Stimulated activated CD4-positive, alpha-beta T cell treated with anti-CD3 and anti-CD28 coated beads, Interleukin-12 subunit alpha, Interleukin-12 subunit beta, amount 100 ng/mL, for 24 hours (primary cell): ENCODE measurements at places on chromosomes 11 and 22.

- DNase-seq: no peak
Measured at GRCh38 chr11:62077132-62077531, 46.7 kb upstream of the INCENP start.

DNA sequence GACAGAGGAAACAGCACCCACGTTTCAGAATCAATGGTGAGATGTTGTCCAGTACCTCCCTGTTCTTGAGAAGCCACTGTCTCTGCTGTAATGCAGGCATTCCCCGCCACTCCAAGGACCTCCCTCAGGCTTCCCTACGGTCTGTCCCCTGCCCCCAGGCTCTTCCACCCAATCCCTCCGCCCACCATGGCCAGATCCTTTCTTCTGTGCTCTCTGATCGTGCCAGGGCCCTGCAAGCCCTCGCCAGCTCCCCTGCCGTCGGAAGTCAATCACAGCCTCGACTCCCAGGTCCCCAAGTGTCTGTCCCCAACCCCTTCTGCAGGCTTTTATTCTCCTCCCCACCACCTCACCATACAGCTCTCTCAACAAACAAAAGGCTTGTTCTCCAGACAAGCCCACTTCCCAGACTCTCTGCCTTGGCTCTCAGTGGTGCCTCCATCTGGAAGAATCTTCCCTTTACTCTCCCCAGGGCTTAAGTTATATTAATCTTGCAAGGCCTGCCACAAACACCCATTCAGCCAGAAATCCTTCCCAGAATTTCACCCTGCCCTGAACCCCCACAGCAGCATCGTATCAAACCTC, 13.7 kb downstream of the SCN4B start:
- DNase-seq: no peak

- no peak for DNase-seq
Measured at GRCh38 chr11:11813288-11813962, 28.3 kb upstream of the USP47 start.

DNA sequence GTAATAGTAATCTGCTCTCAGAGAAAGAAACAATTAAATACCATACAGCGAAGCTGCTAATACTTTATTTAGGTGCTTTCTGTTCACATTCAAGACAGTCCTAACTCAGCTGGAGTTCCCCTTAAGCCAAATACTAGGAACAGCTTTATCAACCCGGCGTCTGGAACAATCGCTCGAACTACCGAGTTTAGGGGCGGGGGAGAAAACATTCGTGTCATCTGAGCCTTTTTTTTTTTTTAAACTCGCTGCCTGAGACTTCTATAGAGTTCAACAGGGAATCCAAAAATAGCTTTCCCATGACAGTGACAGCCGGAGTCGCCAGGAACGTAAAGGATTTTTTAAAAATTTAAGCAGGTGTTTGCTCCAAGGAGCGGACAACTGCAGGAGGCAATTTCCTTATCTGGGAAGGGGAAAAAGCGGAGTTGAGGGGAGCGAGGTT, 852 bp downstream of the TRAF6 start:
- DNase-seq: no peak

- DNase-seq: no peak
Measured at GRCh38 chr11:70502677-70503467, 104.5 kb downstream of the CTTN start.

DNA sequence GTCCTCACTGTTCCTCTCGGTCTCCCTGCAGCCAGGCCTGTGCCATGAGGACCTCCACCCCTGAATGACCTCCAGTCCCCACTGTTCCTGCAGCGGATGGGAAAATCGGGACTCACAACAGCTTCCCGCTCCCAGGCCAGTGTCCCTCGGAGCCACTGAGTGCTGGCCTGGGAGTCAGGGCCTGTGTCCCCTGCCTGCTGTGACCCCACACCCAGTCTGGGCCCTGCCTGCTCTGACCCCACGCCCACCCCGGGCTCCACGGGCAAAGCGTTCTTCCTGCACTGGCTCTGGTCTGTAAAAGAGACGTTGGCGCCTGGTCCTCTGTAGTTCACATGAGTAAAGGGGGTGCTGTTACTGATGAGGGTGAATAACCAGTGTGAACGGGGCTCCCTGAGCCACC, 73.0 kb upstream of the SHISAL1 start:
- no peak for DNase-seq

DNA sequence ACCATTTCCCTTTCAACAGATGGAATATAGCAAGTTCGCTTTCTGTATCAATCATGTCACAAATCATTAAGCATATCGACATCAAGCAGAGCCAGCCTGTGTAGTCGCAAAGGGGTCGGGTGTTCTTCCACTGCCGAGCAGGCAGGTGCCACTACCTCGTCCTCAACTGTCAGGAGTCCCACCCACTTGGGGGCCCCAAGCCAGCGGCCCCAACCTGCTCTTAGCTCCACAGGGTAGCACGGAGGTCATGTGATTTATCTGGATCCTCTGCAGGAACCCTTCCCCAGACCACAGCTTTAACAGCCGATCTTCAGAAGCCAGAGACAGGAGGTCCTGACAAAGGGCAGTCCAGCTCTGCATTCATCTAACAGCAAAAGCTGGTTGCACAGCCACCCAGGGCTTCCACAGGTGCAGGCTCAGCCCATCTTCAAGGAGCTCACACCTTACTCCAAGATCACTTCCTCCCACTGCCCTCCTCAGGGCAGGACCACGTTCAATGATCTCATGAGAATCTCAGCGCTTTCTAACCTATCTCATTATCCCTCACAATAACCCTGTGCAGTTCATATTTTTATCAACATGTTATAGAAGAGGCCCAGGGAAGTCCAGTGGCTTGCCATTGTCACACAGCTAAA, 110.2 kb downstream of the TRIM29 start:
- no peak for DNase-seq

DNA sequence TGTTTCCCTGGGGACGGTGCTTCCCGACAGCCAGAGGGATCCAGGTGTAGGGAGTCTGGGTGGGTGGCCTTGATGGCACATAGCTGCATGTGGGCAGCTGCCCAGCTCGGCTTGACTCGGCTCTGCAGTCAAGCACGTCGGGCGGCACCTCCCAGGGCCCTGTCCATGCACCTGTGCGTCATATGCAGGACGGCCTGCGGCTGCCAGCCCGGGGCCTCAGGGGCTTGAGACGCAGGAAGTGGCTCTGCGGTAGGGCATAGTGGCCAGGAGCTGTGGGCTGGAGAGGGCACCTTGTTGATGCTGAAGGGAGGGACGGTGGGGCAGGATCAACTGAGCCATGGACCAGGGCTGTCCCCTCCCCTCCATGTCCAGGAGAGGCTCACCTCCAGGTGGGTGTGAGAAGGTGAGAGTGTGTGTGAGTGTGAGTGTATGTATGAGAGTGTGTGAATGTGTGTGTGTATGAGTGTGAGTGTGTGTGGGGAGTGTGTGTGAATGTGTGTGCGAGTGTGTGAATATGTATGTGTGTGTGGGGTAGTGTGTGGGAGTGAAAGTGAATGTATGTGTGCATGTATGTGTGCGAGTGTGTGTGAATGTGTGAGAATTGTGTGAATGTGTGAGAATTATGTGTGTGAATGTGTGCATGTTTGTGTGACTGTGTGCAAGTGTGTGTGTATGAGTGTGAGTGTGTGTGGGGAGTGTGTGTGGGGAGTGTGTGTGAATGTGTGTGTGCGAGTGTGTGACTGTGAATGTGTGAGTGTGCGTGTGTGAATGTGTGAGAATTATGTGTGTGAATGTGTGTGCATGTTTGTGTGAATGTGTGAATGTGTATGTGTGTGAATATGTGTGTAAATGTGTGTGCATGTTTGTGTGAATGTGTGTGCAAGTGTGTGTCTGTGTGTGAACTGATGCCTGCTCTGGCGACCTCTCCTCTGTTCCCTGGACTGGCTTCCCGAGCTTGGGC, 5.7 kb upstream of the SUN2 start:
- no peak for DNase-seq

DNA sequence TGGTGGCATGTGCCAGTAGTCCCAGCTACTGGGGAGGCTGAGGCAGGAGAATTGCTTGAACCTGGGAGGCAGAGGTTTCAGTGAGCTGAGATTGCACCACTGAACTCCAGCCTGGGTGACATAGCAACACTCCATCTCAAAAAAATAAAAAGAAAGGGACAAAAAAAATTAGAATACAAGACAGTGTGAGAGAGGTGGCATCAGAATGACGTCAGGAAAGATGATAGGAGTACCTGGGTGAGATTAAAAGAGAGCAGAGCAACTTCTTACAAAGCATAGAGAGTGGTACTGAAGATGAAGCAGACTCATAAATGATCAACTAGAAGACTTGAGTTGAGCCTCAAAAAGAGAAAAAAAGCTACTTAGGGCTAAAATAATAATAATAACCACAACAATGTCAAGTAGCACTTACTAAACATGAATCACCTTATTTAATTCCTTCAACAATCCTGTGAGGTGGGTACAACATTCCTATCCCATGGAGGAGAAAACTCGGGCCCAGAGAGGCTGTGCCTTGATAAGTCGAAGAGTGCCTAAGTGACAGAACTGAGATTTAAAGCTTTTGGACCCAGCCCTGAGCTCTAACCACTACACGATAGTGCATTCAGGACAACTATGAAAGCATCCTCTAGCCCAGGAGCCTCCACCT, 5.2 kb upstream of the SLN start:
- no peak for DNase-seq

- no peak for DNase-seq
Measured at GRCh38 chr22:46857142-46857884, 94.9 kb downstream of the TBC1D22A start.

- DNase-seq: no peak
Measured at GRCh38 chr11:72686639-72687220, 12.5 kb upstream of the PDE2A start.

DNA sequence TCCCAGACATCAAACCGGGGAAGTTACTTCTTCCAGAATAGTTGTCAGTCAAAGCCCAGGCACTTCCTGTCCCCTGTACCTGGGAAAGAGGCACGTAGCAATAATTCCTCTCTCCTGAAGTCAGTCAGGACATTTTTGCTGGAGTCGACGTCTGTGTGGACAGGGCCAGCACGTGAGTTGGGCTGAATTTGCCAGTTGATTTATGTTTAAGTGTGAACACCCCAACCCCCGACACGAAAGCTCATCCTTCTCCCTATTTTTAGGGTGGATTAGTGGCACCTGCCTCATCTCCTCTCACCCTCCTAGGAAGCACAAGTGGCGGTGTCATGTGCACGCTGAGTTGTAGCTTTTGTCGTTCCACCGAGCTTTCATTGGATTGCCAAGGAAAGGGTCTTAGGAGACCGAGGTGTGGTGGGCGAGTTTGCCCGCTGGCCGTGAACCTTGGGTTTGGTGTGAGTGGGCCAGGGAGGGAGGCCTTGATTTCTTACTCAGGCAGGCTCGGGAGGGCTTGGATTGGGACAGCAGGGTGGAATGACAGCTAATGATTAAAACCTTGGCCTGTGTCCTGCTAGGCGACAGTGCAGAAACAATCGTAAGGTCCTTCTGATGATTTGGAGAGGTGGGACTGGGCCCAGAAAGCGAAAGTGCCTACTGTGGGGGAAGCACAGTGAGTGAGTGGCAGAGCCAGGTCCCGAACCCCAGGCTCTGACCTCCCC, 87.0 kb upstream of the CRYBB3 start:
- no peak for DNase-seq

GRCh38 chr11:18523084-18523483, 3.7 kb downstream of the TSG101 start:
- no peak for DNase-seq

DNA sequence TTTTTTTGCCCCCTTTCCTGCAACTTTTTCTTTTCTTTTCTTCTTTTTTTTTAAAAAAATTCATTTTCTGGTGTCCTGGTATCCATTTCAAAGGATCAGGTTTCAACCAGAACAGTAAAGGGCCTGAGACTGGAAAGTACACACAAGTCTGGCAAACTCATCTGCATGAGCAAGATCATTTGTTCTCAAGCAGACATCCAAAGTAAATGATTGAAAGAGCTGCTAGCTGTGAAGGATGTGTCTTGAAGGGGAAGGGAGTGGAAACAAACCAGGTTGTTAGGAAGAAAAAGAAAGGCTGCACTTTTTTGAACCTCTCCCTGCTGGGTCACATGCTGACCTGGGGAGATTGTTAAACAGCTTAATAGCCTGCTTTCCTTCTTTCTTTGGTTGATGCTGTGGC, 5.3 kb downstream of the YAP1 start:
- no peak for DNase-seq

GRCh38 chr11:45934580-45935318, 12.3 kb downstream of the LARGE2 start:
- no peak for DNase-seq

DNA sequence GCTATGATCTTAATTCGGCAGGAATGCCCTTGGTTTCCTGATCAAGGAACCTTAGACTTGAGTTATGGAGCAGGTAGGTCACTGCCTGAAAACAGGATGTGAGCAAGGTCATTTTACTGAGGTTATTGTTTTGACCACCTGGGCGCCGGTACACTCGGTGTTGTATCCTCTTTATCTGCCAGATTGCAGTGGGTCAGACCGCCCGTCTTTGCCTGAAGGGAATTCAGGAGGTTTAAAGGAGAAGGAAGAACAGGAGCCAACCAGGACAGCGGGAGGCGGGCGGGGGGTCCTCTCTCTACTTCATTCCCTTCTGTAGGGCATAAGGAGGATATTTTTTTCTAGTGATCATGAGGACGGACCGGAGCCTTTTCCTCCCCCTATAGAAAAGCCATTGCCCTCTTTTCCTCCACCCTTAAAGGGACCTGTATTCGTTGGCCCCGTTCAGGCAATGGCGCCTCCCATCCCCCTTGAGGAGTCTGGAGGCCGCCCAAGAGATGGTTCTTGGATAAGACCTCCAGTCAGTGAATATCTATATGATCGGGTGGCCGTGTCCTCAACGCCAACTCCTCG, 649 bp downstream of the MS4A15 start:
- DNase-seq: no peak

DNA sequence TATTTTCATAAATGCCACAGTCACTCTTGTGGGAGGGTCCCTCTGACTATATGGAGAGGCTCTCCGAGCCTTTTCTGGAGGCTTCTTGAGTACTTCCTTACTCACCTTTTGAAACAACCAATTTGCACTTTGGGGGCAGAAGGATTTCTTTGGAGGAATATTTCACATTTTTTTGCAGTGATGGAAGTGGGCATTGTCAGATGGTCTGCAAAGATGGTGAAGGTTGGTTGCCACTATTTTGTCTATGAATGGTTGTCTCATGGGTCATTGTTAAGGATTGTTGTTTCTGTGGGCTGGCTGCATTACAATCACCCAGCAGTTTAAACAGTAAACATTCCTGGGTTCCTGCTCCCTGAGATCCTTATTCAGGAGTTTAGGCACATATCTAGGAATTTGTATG, 388.2 kb downstream of the TMEM135 start:
- no peak for DNase-seq

GRCh38 chr11:84091212-84091986, 805.2 kb upstream of the CCDC90B start:
- DNase-seq: no peak
